GM23248 (cell line): ENCODE measurements at places on chromosomes 3 and 15.

GRCh38 chr15:92638291-92638708 lies 17.3 kb downstream of the FAM174B start:
- H3K27me3 ChIP-seq, result no peaks in the 10 kb centered on the region
- DNase-seq, result no peak
- no peaks in the 10 kb centered on the region for H3K4me1 ChIP-seq
- H3K27ac ChIP-seq, result no peak overlapping the region

DNA sequence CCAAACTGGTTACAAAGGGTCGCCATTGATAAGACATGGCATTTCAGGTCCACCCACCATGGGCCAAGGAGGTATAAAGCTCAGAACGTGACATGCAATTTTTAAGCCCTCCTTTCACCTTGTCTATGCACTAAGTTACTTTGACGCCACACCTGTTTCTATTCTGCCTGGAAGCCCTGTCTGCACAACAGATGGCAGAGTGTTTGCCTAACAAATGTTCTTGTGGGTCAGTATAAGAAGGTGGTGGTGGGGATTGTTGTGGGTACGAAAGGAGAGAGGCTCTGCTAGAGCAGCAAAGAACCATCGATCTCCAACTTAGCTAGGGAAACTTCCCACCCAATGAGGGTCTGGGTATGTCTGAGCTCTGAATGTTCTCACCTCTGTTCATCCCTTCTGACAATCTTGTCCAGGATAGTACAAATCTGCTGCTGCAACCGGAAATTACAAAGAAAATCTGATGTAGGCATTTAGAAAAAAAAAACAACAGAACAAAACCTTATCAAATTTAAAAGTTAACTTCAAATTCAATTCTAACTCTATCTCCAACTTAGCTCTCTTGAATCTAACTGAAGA lies 945.0 kb upstream of the CFAP20DC start:
- H3K4me3 ChIP-seq, result no peak overlapping the region
- no peaks in the 10 kb centered on the region for H3K4me1 ChIP-seq
- H3K36me3 ChIP-seq, result no peaks in the 10 kb centered on the region
- no peak for DNase-seq
- no peak overlapping the region for H3K27ac ChIP-seq

DNA sequence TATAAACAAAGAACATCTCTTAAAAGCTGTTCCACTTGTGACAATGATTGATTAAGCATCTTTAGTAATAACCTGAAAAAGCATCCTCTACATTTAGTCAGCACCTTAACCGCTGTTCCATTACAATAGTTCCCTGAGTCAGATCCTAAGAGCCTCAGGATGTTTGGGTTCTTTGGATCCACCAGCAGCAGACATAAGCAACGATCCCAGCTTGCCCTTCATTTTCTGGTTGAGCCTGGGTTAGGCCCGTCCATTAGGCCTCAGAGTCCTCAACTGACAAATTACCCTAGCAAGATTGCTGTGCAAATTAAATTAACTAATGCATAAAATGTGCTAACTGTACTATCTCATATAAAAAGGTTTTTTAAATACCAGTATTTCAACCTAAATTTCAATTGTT lies 42.3 kb upstream of the ROBO1 start:
- H3K4me3 ChIP-seq, result no peak overlapping the region
- DNase-seq, result no peak
- no peak overlapping the region for H3K27ac ChIP-seq
- H3K4me1 ChIP-seq, result no peaks in the 10 kb centered on the region

GRCh38 chr3:184503647-184504046 lies 57.9 kb upstream of the EPHB3 start:
- no peak for DNase-seq
- H3K27ac ChIP-seq, result no peak overlapping the region
- H3K36me3 ChIP-seq, result no peaks in the 10 kb centered on the region
- peaks cover 20% of the 10 kb centered on the region for H3K4me1 ChIP-seq
- H3K27me3 ChIP-seq, result peaks cover 7% of the 10 kb centered on the region

- H3K27me3 ChIP-seq, result no peaks in the 10 kb centered on the region
- DNase-seq, result no peak
Measured at GRCh38 chr3:177203689-177204395, 6.6 kb upstream of the TBL1XR1 start.

DNA sequence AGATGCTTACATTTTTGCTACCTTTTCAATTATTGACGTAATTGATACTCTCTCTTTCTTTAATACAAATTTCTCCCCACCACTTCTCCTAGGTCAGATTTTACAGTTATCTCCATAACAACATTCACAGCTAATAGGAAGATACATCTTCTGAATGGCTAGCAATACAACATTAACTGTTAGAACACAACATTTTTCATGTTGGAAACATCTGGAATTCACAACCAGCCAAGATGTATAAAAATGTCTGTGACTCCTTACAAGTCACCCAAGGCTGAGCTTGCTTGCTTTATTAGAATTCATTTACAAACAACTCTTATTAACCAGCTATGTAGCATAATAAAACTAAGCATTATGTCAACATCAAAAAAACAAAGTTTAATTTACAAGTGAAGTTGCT lies 81.0 kb upstream of the ROBO2 start:
- no peaks in the 10 kb centered on the region for H3K27me3 ChIP-seq
- no peaks in the 10 kb centered on the region for H3K36me3 ChIP-seq

DNA sequence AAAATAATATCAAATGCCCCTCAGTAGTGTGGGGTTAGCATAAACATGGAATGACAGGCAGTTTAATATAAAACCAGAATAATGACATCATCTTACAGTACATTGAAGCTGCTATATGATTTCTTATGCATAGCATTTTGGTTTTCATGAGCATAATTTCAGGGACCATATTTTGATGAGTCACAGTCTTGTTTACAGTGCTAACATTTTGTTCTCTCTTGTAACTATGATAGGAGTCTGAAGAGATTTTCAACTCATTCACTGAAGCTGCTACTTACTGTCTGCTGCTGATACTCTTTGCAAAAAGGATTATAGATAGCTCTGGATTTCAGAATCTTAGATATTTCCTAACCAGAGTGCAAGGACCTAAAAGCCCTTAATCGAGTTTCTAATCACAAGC lies 92.6 kb upstream of the CCDC54 start:
- peak overlapping the region; percentile 47; the same call in 1 of the 2 replicates for H3K27ac ChIP-seq
- no peaks in the 10 kb centered on the region for H3K36me3 ChIP-seq
- no peaks in the 10 kb centered on the region for H3K27me3 ChIP-seq

DNA sequence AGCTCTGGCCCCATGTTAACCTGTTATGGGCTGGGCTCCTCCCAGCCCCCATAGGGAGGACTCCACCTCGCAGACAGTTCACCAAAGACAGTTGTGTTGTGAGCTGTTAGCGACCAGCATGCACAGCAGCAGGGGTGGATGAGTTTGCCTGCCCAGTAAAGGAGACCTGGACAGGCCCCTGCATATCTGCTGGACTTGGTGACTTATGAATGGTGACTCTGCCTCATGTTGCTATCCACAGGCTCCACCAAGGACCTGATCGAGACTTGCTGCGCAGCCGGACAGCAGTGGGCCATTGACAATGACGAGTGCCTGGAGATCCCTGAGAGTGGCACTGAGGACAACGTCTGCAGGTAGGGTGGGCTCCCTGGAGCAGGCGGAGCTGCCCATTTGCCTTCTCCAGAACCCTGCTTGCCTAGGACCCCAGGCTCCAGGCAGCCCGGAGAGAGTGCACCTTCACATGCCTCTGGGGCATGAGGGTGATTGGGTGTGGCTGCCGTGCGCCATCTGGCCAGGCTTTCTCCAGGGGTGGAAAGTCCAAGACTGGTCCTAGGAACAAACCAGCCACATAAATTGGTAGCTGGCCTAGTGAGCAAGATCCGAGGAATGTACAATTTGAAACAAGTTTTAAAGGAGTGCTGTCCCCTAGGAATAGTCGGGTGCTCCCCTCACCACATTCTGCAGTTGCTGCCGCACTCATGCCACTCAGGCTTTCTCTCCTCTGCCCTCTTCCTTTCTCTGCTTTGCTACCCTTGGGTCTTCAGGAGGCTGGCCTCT lies 59.1 kb downstream of the FBLN2 start:
- H3K4me3 ChIP-seq, result no peak overlapping the region
- no peaks in the 10 kb centered on the region for H3K27me3 ChIP-seq
- 0 out of 2 replicates have a peak, but pooled peaks cover under 1% of the 10 kb centered on the region for H3K36me3 ChIP-seq
- 0 out of 2 replicates have a peak, but pooled peaks cover 8% of the 10 kb centered on the region for H3K4me1 ChIP-seq

- no peaks in the 10 kb centered on the region for H3K4me1 ChIP-seq
- H3K27me3 ChIP-seq, result no peaks in the 10 kb centered on the region
- peak; percentile 45 for DNase-seq
- H3K36me3 ChIP-seq, result no peaks in the 10 kb centered on the region
Measured at GRCh38 chr15:77895742-77896141, 181.8 kb downstream of the TBC1D2B start.

- H3K4me1 ChIP-seq, result peaks cover 9% of the 10 kb centered on the region
- H3K36me3 ChIP-seq, result peaks cover 15% of the 10 kb centered on the region
- no peaks in the 10 kb centered on the region for H3K27me3 ChIP-seq
- H3K4me3 ChIP-seq, result no peak overlapping the region
Measured at GRCh38 chr15:55353025-55353424, 34.0 kb downstream of the PIGB start.

DNA sequence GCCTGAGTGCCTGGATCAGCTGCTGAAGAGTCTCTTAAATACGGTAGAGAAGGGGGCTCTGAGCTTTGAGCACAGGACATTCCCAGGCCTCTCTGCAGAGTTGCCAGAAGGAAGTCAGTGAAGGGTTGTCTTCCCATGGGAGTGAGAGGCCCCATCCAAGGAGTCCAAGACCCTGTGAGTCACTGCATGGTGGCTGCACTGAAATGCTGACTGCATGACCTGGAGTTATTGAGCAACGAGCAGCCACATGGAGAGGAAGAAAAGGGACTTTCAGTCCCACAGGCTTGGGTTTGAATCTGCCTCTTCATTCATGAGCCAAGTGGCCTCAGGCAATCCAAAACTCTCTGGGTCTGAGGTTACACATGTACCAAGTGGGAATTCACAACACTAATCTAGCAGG lies 69.6 kb upstream of the RASGRF1 start:
- DNase-seq, result peak; percentile 79
- 0 out of 2 replicates have a peak, but pooled peaks cover 10% of the 10 kb centered on the region for H3K27me3 ChIP-seq
- peak overlapping the region; percentile 5; the same call in 1 of the 2 replicates for H3K27ac ChIP-seq
- H3K4me1 ChIP-seq, result no peaks in the 10 kb centered on the region

GRCh38 chr3:185728630-185729336 lies 96.1 kb downstream of the IGF2BP2 start:
- H3K4me3 ChIP-seq, result peak overlapping the region; percentile 25; the same call in 1 of the 2 replicates
- peak; percentile 74 for DNase-seq
- H3K27me3 ChIP-seq, result no peaks in the 10 kb centered on the region
- H3K4me1 ChIP-seq, result peaks cover 81% of the 10 kb centered on the region
- H3K27ac ChIP-seq, result peak overlapping the region; percentile 81

GRCh38 chr15:94041746-94042145 lies 189.6 kb upstream of the MCTP2 start:
- H3K36me3 ChIP-seq, result no peaks in the 10 kb centered on the region
- peaks cover 23% of the 10 kb centered on the region; the same call in 1 of the 2 replicates for H3K4me1 ChIP-seq
- DNase-seq, result no peak
- H3K27me3 ChIP-seq, result no peaks in the 10 kb centered on the region
- H3K4me3 ChIP-seq, result no peak overlapping the region
- H3K27ac ChIP-seq, result no peak overlapping the region

DNA sequence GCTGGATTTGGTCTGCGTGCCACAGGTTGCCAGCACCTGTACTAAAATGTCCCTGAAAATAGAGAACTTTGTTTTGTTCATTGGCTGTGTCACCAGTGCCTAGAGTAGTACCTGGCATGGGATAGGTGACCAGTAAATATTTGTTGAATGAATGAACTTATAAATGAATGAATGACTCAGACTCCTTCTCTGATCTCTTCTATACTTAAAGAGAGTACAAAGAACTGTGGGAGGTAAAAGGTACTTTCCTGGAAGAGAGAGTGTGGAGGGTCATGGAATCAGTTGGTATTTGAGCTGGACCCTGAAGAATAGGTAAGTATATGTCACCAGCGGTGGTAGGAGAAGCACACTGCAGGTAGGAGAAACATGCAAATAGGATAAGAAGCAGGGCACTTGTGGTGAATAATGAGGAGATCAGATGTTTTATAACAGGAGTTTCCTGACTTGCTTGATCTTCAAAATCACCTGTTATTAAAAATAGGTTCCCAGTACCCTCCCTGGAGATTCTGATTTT lies 149.4 kb downstream of the LPP start:
- H3K4me3 ChIP-seq, result no peak overlapping the region
- no peaks in the 10 kb centered on the region for H3K27me3 ChIP-seq
- no peak overlapping the region for H3K27ac ChIP-seq
- DNase-seq, result no peak

DNA sequence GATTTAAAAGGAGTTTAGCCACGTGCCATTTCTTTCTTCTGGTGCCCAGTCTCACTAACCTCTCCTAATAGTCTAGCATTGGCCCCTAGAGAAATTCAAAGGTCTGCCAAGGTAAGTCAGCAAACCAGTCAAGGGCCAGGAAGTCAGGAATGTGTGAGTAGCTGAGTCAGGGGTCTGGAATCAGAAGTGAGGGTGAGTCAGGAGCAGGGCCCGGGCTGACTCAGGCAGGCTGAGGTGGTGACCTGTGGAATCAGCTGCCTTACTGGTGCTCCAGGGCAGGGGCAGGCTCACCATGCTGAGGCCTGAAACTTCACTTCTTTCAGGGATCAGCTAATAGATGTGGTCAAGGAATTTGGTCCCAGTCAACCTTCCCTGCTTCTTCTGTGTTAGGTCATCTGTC lies 105.8 kb upstream of the MYZAP start:
- H3K27ac ChIP-seq, result peak overlapping the region; percentile 6; the same call in 1 of the 2 replicates
- no peaks in the 10 kb centered on the region for H3K36me3 ChIP-seq
- peaks cover 26% of the 10 kb centered on the region for H3K4me1 ChIP-seq
- peak; percentile 93 for DNase-seq
- H3K27me3 ChIP-seq, result no peaks in the 10 kb centered on the region

DNA sequence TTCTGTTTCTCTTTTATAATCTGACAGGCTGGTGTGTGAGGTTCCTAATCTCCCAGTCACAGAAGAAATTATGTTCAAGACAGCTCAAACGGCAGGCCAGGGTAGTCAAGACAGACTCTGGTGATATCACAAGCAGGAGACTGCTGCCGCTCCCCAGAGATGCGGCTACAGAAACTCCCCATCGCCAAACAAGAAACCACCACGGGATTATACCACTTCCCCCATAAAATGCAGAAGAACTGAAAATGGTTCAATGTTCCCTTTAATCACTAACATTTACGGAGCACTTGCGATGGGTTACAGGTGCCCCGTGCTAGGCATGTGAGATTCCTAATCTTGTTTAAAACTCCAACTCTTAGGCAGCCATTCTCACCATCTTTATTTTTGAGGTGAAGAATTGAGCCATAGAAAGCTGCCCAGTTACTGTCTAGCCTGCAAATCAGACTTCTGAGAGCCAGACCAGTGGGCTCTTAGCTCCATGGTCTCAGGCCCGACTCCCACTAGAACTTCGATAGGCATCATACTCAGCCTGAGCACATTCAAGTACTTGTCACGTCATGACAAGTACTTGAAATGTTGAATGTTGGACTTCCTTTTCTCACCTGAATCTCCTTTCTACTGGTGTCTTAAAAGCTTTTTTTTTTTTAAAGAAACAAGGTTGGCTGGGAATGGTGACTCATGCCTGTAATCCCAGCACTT lies 58.4 kb downstream of the TBC1D2B start:
- H3K27ac ChIP-seq, result no peak overlapping the region
- H3K4me3 ChIP-seq, result no peak overlapping the region
- H3K4me1 ChIP-seq, result no peaks in the 10 kb centered on the region
- no peak for DNase-seq

- H3K27me3 ChIP-seq, result no peaks in the 10 kb centered on the region
- peak; percentile 68 for DNase-seq
- no peak overlapping the region for H3K27ac ChIP-seq
Measured at GRCh38 chr15:73985101-73985873, 6.8 kb downstream of the STOML1 start.
